Activated naive CD4-positive, alpha-beta T cell treated with Interleukin-2 at 50 U/mL for 16 hours (primary cell): ENCODE measurements at places on chromosomes 4 and X.

DNA sequence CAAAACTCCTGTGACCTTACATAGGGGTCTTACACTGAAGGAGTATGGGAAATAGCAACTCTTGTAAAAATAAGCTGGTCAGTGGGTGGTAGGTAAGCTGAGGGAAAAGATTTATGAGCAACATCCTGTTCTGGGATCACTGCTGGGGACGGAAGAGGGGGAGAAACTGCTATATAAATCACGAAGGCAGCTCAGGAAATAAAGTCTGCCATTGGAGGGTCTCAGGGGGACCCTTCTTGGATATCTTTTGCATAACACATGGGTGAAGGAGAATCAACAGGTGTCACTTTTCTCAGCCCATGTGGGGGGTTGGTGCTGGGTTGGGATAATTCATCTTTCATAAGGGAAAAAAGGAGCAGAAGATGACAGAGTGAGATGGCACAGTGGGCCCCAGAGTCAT, 33.7 kb downstream of the AFF1 start:
- no peak for DNase-seq

DNA sequence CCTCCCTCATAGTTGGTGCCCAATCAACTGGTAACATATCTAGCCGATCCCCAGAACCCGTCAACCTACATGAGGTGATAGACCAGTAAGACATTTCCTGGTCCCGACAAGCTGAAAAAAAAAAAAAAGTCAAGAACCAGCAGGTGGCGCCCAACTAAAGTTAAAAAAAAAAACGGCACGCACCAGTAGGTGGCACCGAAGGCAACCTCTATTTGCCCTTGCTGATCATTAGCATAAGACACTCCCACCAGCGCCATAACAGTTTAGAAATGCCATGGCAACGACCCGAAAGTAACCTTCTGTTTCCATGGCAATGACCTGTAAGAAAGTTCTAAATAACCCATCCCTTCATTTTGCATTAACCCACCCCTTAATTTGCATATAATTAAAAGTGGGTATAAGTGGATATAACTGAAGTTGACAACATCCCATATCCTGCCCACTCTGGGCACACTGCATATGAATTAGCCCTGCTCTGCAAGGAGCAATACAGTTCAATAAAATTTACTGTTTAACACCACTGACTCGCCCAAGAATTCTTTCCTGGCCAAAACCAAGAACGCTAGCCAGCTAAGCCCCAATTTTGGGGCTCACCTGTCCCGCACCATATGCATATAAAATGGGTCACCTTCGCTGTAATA, 83.9 kb upstream of the SPANXB1 start:
- peak; percentile 4 for DNase-seq

DNA sequence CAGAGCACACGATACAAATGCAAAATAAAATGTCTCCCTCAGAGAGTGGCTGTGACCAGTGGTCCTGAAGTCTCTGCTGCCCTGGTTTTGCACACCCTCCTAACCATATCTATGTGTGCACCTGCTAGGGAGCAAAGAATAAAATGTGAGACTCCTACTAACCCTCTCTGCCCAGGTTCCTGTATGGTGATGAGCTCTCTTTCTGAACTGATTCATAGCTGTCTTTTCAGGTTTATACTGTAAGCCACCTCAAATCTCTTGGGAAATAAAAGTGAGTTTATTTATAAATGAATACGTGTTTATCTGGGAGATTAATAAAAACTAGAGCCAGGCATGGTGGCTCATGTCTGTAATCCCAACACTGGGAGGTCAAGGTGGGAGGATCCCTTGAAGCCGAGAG, 126.0 kb upstream of the RBPJ start:
- no peak for DNase-seq

GRCh38 chr4:89727238-89727637, 109.7 kb downstream of the SNCA start:
- DNase-seq = no peak

- DNase-seq = no peak
Measured at GRCh38 chrX:118383120-118383519, 37.2 kb downstream of the WDR44 start.

DNA sequence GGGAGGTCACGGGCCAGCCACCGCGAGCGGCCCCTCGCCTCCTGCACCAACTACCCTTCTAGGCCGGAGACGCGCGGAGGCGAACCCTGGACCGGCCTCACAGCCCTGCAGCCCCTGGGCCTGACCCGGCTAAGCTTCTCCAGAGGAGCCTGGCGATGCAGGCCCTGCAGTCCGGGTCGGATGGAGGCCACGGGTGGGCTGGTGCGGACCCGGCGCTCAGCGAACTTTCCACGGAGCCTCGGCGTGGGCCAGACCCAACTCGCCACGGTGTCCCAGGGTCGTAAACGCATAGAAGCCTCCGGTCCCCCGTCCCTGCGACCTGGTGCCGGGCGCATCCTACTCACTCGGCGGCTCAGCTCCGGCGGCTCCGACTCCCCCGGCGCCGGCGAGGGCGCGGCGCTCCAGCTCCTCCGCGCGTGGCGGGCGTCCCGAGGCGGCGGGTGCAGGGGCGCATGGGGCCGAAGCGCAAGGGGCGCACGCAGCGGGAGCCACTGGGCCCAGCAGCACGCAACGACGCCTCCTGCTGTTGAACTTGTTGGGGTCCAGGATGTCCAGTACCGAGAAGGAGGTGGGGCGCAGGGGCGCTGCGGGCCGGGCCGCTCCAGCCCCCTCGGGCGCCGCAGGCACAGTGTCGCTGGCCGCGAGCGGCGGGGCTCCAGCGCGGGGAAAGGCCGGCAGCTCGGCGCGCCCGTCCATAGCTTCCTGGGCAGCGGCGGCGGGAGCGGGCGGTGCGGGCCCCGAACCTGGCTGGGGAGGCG, 427 bp downstream of the NKX1-1 start:
- no peak for DNase-seq

DNA sequence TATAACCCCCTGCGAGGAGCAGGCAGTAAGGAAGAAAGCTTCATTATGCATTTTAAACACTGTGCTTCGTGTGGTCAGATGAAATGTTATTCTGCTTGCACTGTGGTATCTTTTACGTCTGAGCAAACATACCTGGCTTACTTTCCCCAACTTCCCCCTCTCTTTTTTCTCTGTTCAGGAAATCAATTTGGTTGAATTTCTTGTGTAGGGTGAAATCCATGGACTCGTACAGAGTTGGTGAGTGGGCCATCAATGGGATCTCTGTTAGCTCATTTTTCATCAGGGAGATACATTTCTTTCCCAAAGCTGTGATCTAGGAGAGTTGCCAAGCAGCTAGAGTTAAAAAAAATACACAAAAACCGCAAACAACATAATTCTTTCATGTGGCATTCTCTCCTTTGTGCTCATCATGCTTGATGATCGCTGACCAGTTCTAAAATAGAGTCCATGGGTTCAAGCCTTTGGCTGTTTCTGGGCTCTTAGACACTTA, 98.5 kb downstream of the FRAS1 start:
- DNase-seq = no peak

- no peak for DNase-seq
Measured at GRCh38 chrX:121307449-121307848, 260.0 kb downstream of the GLUD2 start.

DNA sequence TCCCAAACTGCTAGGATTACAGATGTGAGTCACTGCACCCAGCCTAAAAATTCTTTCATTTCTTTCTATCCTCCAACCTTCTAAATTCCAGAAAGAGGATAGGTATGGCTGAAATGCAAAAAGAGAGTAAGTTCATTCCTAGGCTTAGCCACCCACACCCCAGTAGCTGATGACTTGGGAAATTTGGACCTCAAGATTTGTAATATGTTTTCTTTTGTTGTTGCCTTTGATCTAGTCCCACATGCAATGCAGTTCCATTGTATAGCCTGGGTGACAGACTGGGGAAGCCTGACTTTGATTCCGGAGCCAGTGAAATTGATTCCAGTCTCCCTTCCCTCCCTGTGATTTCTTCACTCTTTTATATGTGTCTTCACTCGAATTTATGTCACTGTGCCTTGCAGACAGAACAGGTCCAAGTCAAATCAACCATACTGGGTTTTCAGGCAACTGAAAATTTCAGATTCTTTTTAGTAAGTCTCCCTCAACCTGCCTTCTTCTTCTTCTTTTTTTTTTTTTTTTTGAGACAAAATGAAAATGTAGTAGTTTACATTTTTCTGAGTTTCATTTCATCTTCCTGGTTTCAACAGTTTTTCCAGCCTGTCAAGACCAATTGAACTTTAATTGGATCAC, 176.2 kb upstream of the RBPJ start:
- DNase-seq = no peak

GRCh38 chrX:153869473-153870287, 16.3 kb downstream of the L1CAM start:
- no peak for DNase-seq

DNA sequence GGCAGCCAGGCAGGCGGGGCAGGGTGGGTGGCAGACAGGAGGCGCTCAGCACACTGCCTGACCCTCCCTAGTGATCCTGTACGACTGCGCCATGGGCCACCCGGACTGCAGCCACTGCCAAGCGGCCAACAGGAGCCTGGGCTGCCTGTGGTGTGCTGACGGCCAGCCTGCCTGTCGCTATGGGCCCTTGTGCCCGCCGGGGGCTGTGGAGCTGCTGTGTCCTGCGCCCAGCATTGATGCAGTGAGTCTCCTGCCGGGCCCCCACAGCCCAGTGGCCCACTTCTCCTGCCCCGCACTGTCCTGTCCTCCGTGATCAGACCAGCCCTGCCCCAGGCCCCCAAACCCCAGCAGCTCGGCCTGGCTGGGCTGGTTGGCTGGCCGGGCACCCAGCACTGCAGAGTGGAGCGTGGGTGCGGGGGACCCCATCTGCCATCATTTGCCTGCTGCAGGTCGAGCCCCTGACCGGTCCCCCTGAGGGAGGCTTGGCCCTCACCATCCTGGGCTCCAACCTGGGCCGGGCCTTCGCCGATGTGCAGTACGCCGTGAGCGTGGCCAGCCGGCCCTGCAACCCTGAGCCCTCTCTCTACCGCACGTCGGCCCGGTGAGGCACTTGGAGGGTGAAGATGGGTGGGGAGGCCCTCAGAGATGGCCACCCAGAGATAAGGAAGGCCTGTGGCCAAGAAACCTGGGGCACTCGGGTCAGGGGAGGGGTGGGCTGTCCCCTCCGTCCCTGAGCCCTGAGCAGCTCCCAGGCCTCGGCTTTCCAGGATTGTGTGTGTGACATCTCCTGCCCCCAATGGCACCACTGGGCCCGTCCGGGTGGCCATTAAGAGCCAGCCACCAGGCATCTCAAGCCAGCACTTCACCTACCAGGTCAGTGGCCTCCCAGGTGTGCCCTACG, 7.6 kb downstream of the PLXNB3 start:
- DNase-seq = no peak

GRCh38 chrX:41055740-41056139, 29.5 kb upstream of the USP9X start:
- no peak for DNase-seq

GRCh38 chr4:174928174-174928573, 10.0 kb downstream of the ADAM29 start:
- no peak for DNase-seq

DNA sequence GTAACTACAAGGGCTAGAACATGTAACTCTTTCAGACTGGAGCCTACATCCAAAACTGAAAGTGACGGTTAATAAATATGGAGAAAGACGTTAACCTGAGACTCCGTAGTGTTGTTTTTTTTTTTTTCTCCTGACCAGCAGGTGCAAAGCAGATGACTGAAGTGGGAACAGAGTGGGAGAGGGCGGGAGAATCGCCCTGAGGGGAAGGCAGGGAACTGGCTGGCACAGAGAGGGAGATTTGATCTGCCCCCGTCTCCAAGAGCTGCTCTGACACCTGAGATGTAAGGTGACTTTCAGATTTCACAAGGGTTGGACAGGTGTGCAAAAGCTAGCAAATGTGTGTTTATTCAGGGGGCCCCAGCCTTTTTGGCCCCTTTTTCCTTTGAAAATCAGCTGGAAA, 180.2 kb downstream of the PALLD start:
- DNase-seq = no peak

DNA sequence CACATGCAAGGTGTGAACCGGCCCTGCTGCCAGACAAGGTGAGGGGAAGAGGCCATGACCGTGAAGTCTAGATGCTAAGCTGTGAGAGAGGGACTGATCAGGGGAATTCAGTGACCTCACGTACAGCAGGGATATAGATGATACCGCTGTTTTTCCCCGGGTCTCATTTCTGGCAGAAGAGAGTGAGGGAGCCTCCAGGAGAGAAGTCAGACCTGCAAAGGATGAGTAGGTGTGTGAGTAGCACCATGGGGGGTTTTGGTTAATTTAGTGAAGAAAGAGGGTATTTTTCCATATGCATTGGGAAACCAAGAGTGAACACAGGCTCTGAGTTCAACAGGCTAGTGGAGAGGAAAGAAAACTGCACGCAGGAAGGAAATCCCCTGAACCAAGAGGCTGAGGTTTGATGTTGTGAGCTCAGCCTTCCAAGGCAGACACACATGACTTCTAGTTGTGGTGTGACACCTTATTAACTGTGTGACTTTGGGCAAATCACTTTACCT, 127.6 kb upstream of the GATB start:
- no peak for DNase-seq

- DNase-seq = no peak
Measured at GRCh38 chrX:65508851-65509250, 25.7 kb downstream of the LAS1L start.

DNA sequence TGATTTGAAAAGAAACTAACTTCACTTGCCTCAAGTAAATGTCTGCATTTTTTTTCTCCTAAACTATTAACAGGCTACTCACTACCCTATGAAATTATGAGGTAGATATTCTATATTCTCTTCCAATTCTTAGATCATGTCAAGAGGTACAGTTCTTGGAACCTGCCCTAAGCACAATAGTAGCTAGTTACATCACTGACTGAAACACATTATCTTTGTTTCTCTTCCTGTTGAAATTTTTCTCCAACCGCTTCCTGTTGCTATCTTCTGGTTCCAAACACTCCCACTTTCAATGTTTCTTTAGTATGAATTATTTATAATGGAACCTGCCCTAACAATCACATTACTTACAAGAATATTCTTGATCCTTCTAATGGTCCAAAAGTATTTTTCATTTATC, 5.0 kb upstream of the BANK1 start:
- DNase-seq = no peak

DNA sequence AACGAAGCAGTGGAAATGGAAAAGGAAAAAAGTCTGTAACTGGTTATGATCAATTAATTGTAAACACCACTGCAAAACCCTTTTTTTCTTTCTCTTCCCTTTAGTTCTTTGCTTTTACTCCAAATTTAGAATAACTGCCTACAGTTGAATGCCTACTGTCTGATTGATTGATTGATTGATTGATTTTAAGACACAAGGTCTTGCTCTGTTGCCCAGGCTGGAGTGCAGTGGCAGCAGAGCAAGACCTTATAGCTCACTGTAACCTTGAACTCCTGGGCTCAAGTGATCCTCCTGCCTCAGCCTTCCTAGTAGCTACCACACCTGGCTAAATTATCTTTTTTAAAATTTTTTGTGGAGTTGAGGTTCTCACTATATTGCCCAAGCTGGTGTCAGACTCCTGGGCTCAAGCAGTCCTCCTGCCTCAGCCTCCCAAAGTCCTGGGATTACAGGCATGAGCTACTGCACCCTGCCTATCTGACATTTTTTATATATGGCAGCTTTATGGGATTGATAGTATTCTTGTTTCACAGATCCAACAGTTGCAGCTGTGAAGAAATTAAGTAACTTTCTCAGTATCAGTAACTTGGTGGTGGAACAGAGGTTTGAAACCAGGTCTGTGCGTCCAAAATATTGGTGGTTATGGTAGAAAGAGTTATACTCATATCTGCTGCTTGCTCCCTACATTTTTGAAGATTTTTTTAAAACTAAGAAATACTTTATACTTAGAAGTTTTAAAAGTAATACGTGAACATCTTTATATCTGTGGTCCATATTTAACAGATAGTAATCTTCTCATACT, 12.4 kb downstream of the UBE2K start:
- DNase-seq = no peak
